Mesendoderm (in vitro differentiated cells): ENCODE measurements at places on chromosomes 11 and 22.

- peak; percentile 53 for DNase-seq
Measured at GRCh38 chr11:10592331-10592730, 23.9 kb upstream of the LYVE1 start.

GRCh38 chr22:17213976-17214375 is 5.3 kb downstream of the ADA2 start:
- peak; percentile 66 for DNase-seq

DNA sequence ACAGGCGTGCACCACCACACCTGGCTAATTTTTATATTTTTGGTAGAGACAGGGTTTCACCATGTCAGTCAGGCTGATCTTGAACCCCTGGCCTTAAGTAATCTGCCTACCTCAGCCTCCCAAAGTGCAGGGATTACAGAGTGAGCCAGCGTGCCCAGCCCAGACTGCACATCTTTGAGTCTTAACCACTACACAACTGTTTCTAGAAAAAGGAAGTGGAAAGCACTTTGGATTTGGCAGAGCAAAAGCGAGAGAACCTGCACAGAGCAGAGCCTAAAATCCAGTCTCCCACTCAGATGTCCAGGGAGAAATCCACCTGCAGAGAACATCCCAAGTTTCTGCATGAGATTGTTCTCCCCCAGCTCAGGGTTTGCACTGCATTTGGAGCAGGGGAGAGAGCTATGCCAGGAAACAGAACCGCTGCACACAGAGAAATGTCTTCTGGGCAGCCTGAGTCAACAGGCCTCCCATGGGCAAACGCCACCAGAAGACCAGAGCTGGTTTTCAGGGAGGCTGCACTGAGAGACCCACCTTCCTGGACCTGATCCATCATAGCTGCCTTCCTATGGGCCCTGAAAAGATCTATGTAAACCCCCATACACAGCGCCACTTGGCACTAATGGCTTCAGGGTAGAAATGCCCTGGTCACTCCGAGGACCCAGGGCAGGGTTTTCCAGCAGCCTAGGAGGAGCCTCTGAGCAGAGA is 54.0 kb downstream of the RPUSD4 start:
- DNase-seq, result no peak

- DNase-seq, result peak; percentile 82
Measured at GRCh38 chr11:76318744-76319384, 62.1 kb downstream of the THAP12 start.

GRCh38 chr11:7501894-7502293 is 11.9 kb upstream of the PPFIBP2 start:
- no peak for DNase-seq

- DNase-seq, result no peak
Measured at GRCh38 chr11:124745835-124746620, 6.0 kb downstream of the VSIG2 start.

DNA sequence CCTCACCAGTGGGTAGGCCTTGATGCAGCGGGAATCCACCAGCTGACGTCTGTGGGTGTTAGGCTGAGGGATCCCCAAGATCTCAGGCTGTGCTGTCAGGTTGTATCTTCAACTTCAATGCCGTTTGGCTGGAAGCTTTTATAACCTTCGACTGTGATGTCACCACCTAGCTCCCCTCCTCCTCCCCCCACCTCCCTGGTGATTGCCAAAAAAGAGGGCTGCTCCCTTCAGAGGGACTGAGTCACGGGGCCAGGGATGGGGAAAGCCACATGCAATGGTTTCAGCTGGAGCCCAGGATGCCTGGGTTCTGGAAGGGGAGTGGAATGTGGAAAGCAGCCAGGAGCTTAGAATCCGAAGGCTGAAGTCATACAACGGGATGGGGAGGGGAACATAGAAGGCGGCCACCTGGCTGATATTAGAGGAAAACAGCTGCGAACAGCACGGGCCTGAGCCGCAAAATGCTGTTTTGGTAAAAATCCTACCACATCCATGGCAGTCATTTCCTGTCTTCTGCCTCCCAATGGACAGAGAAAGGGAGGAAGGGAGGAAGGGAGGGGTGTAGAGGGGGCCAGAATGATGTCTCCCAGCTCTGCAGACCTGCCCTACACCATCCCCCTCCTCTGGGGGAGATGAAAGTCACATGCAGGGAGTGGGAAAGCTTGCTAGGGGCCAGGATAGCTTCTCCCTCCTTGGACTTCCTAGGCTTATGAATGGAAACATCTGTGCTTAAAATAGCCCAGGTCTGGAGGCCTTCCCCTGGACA is at the start of gene LRRN4CL:
Gene LRRN4CL (minus strand): TSS at position 110 of the 763 bp plus-strand sequence. CDS start 1,022 bp downstream, outside the sequence.
- no peak for DNase-seq

GRCh38 chr11:27381238-27381666 is 18.2 kb upstream of the CCDC34 start:
- no peak for DNase-seq

DNA sequence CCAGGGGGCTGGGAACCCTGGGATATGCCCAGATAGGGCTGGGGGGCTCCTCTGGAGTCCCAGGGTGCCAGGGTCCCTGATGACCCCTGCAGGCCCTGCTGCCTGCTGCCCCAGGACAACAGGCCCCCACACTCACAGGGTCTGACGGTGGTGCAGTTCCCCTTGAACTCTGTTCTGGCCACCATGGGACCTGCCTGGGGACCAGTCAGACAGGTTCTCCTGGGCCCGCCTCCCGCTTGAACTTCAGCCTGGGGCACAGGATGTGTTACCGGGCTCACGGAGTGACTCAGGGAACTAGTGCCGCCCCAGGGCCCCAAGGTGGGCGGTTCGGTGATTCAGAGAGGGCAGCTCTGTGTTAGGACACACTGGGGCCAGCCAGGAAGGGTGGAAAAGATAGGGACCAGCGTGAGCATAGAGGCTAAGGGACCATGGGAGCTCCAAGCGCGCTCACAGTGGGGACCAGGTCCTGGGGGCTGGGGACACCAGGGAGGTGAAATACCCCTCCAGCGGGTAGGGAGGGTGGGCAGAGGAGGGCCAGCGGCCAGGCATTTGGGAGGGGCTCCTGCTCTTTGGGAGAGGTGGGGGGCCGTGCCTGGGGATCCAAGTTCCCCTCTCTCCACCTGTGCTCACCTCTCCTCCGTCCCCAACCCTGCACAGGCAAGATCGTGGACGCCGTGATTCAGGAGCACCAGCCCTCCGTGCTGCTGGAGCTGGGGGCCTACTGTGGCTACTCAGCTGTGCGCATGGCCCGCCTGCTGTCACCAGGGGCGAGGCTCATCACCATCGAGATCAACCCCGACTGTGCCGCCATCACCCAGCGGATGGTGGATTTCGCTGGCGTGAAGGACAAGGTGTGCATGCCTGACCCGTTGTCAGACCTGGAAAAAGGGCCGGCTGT is 21.5 kb upstream of the TXNRD2 start:
- DNase-seq, result peak; percentile 96

DNA sequence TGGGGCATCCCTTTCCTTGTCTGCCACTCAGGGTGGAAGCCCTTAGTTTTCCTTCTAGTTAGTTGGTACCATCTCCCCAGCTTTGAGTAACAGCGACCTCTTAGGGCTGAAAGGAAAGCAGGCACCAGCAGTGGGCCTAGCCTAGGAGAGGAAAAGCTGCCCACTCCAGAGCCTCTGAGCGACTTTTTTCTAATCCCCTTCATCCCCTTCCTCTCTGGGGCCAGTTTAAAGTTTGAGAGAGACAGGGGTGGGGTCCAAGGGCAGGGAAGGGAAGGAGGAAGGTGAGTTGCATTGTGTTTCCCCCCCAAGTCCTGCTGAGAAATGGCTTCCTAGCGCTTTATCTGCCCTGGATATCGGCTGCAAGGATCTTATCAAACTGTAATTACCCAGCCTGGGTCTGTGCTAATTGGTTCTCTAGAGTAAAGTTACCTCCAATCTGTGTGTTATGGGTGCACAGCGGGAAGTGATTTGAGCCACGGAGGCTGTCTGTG is 573.9 kb upstream of the CADM1 start:
- peak; percentile 98 for DNase-seq

DNA sequence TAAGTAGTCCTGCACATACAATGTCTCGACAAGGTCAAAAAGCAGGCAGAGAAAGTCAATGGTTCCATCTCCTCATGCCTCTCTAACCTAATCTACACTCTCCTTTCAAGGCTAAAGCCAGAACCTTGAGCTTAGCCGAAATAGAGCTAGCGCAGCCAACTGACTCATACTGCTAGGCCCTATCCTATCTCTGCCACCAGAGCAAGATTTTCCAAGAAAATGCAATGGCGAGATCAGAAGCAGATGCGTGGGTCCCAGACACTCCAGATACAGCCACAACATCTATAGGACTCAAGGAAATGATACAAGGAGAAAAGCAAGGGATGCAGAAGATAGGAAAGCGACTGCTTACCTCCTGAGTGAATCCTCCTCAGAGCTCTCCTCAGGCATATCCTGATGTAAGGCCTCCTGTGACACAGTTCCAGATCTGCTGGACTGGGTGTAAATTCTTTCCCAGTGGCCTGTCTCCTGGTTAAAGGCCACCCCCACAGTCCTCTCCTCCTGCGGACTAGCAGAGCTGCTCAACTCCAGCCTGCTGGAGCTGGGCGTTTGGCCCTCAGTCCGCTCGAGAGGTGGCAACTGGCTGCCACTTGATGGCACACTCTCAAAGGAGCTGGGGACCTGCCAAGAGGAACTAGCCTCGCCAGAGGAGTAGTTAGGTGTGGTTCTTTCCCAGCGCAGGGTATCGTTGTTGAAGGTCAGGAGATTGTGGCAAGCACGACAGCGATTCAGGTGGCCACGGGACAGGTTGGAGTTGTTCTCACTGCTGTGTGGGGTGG is 52.0 kb downstream of the AMBRA1 start:
- no peak for DNase-seq

GRCh38 chr11:86802146-86802545 is 1.8 kb downstream of the PRSS23 start:
- no peak for DNase-seq

DNA sequence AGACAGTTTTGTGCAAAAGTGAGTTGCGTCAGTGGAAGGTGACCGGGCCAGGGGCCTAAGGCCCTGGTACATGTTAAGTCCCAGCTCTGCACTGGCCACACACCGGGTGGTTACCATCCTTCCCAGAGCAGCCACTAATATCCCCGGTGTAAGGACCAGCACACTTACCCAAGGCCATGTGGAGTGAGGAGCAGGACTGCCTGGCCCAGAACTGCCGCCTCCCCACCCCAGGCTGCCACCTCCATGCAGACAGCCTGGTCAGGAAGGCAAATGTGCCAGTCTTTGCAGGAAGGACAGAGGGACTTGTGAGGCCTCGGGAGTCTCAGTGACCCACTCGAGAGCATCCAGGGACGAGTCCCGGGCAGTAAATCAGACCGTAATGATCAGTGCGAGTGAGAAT is 102.9 kb downstream of the MORC2 start:
- no peak for DNase-seq

GRCh38 chr11:120208777-120209176 is 2.1 kb upstream of the OAF start:
- DNase-seq, result no peak

GRCh38 chr11:46617972-46618314 is 590 bp downstream of the ATG13 start:
- no peak for DNase-seq

DNA sequence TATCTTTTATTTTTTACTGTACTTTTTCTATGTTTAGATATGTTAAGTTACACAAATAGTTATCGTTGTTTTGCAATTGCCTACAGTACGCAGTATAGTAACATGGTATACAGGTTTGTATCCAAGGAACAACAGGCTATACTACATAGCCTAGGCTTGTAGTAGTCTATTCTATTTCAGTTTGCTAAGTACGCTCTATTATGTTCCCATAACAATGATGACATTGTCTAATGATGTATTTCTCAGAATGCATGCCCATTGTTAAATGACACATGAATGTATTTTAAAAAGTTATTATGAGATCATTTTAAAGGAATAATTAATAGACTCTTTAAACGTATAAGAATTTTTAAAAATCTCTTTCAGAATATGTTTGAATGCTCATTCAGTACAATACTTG is 696.7 kb upstream of the CCDC90B start:
- no peak for DNase-seq

DNA sequence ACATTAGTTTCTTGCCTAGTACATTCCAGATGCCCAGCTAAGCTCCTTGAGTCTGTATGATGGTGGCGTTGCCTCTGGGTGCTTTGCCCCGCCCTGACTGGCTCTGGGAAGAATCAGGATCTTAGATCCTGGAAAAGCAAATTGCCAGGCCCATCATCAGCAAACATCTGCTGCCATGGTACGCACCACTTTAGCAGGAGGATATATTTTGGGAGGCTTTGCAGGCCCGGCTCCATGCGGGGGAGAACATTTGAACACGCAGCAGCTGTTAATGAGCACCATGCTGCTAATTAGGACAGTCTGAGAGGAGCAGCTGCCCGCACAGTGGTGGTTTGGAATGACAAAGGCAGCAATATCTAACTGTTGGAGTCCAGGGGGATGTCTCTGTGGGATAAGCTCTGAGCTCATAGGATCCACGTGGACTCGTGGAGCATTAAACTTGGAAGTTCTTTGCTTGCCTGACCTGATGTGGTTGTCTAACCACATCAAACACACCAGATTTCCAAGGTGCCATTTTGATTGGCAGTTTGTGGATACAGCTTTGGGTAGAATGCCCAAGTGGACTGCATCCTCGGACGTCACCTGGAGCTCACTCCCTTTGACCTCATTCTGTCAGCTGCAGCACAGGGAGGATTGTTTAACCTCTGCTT is 217.0 kb upstream of the ZBED5 start:
- peak; percentile 14 for DNase-seq

DNA sequence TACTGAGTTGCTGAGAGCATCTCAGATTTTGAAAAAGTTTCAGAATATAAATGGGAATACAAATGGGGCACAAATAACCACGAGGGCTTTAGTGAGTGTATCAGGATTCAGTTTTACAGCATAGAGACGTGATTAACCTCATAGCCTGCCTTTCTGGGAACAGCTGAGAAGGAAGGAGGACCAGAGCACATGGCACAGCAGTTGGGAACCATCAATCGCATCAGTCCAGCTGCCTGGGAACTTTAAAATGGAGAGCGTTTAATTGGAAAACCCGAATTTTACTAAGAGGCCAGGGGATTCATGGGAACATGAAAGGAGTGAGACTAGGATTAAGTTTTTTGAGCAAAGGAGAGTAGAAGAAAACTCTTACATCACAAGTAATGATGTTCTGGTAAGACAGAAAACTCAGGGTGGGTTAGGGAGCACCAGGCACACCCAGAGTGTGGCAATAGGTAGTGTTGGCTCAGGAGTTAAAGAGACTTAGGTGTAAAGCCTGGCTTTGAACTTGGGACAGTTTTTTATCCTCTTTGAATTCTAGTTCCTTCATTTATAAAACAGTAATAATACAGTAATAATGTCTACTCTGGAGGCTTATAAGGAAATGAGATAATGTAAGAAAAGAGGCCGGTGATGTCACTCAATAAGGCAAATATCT is 40.2 kb downstream of the FZD4 start:
- DNase-seq, result no peak

DNA sequence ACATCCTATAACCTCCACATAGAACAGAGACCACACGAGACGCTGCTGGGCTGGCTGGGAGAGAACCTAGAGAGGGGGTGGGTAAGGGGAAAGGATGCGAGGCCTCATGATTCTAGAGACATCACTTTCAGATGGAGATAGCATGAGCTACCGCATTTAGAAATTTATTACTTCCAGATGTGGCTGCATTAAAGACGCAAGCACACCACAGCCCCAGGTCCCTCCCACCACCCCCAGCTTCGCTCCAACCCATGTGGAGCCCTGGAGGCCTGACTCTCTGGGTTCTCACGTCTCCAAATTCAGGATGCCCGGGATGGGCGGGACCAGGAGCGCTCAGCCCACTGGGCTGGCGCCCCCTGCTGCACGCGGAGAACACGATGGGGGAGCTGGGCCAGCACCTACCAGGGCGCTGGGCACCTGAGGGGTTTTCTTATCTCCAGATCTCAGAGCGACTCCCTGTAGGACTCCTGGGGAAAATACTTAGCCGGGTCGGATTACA is 13.6 kb downstream of the MRPL21 start:
- DNase-seq, result peak; percentile 80

GRCh38 chr11:59544869-59545178 is 33.5 kb downstream of the OR4D9 start:
- DNase-seq, result no peak

- DNase-seq, result no peak
Measured at GRCh38 chr11:86374069-86374468, 618 bp upstream of the CCDC81 start.
